Jurkat, Clone E6-1 (cell line): ENCODE measurements at places on chromosomes 6 and 20.

- DNase-seq, result no peak
Observed at GRCh38 chr6:140138311-140139010, 764.0 kb upstream of the CITED2 start.

DNA sequence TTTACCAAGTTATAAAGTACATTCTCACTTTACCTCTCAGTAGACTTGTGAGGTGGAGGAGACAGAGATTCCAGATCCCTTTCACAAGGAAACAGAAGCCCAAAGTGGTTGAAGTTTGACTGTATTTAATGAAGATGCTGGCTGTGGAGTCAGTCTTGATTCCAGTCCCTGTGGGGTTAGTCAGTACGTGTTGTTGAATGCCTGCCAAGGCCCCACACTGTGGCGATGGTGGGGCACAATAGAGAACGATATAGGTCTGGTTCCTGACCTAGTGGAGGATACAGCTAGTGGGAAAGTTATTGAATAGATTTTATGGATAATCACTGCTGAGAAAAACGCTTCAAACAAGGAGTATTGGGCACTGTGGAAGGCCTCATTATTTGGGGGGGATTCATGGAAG is 71.4 kb downstream of the LRRC1 start:
- DNase-seq, result no peak

GRCh38 chr20:19692685-19693119 is 65.4 kb upstream of the RIN2 start:
- DNase-seq, result peak; percentile 9

DNA sequence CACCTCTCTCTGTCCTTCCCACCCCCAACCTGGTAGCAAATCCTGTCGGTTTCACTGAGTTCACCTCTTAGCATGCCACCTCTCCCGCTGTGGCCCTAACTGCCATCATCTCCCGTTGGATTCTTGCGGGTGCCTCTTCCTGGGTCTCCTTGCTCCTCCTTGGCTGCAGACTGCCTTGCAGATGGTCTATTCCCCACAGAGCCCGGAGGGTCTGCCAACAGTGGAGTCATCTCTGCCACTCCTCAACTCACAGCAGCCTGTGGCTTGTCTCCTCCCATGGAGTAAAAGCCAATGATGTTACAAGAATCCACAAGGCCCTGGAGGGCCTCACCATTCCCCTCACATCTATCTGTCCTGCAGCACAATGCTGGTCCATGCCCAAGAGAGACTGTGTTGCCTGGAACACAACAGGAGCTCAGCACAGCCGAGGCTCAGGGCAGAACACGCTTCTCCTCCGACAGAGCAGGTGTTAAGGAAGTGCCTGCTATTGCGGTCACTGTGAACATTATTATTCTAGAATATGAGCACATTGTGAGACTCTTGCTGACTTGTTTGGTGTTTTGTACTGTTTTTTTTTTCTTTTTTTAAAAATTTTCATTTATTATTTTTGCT is 241.8 kb upstream of the SULF2 start:
- DNase-seq, result no peak

GRCh38 chr6:10141746-10142443 is 273.0 kb downstream of the TFAP2A start:
- no peak for DNase-seq

DNA sequence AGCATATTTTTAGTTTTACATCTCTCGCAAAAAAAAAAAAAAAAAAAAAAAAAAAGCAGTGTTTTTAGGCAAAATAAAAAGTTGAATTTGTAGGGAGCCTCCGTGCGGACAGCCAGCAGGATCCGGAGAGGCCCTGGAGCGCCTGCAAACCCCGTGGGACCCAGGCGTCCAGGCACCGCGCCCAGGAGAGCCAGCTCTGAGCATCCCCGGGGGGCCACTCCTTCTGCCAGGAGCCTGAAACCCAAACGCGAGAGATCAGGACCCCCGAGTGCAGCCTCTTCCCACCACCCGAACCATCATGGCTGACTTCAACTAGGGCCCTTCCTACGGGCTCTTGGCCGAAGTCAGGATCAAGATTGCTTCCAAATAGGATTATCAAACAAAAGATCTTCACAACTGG is 54.1 kb upstream of the LY86 start:
- DNase-seq, result no peak

DNA sequence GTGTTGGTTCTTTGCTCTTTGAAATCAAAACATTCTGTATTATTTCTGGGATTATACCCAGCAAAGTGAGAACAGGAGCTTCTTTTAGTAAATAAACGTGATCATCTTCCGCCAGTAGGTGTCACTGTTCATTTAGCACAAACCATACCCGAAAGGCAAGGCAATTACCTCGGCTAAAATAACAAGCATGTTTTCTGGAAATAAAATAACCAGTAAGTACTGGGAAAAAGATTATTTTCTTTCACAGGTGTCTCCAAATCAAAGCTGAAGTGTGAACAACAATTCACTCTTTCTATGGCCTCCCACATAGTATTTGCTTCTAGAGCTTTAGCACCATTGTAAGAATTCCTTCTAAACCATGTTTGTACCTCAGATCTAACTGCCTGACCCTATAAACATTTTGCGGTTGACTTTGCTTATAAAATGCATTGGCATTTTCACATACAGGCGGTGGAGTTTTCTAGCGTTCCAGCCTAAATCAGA is 144.6 kb upstream of the AGPAT4 start:
- DNase-seq, result peak; percentile 51

GRCh38 chr20:15071085-15071808 is 733.8 kb upstream of the FLRT3 start:
- DNase-seq, result no peak

- DNase-seq, result no peak
Observed at GRCh38 chr6:89110284-89110683, 7.6 kb downstream of the SRSF12 start.

- no peak for DNase-seq
Observed at GRCh38 chr20:3404402-3404801, 3.1 kb downstream of the DNAAF9 start.

GRCh38 chr6:91106083-91106482 is 519.2 kb upstream of the MAP3K7 start:
- no peak for DNase-seq

DNA sequence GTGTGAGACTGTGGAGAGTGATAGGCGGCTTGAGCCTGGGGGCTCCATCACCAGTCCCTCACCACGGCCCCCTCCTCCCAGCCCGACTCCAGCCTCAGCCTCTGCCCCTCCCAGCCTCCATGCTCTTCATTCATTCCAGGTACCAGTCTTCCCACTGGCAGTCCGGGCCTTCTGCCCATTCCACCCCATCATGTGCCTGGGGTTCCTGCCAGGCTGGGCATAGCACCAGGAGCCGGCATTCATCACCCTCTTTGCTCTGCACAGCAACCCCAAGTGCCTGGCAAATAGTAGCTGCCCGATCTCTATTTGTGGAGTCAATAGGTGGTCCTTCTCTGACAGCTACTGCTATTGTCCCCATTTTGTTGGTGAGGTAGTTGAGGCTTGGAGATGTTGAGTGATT is 39.6 kb upstream of the GTSF1L start:
- no peak for DNase-seq

GRCh38 chr6:136961848-136962247 is 39.7 kb downstream of the SLC35D3 start:
- DNase-seq, result no peak

DNA sequence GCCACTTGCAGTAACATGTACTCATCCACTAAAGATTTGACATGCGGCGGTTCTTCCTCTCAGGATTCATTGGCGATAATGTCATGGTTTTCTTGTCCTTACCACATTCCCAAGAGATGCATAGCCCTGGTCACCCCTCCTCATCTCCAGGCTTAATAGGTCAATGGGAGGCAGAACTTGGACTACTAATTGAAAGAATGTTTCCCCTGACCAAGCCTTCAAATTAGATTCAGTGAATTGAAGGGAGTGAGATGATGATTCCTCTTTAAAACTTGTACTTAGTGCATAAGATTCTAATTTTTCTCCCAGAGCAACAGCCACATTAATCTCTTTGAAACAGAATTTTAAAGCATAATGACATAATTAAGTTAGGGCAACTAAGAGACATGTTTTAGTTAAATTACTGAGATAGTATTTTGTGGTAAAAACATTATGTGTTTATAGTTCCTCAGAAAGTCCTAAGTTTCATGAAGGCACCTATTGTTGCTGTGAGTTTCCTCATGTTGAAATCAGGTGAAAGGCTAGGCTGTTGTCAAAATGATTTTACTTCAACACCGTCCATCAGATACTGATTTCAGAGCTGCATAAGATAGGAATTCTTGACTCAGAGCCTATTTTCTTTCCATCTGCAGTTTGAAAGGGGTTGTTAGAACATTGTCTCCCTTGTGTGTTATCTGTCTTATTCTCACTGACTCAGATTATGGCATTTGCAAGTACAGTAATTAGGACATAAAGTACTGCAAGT is 48.5 kb downstream of the STK4 start:
- no peak for DNase-seq

- no peak for DNase-seq
Observed at GRCh38 chr6:10412461-10413261, 2.2 kb downstream of the TFAP2A start.

DNA sequence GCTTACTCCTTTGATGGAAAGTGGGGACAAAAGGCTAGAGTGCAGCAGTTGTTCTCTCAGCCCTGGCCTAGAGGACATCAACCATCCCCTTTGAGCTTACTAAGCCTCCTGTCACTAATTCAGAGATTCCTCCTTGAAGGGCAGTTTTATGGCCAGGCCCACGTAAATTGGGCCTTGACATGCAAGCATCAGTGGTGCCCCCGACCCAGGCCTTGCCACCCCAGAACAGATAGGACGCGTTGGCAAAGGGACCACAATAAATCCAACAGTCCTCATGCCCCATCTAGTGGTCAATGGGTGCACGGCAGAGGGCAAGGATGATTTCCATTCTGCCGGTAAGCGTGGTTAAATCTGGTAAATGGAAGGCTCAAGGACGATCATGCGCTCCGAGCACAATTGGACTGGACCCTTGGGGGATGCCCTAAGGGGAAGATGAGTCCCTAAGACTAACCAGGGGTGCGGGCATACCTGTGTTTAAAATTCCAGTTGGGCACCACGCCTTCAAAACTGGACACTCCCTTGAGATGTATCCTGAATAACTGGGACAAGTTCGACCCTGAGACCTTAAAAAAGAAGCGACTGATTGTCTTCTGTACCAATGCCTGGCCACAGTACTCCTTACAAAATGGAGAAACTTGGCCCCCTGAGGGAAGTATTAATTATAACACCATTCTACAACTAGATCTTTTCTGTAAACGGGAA is 32.6 kb downstream of the CEP85L start:
- peak; percentile 37 for DNase-seq

GRCh38 chr6:17385660-17386059 is 7.7 kb upstream of the CAP2 start:
- no peak for DNase-seq

DNA sequence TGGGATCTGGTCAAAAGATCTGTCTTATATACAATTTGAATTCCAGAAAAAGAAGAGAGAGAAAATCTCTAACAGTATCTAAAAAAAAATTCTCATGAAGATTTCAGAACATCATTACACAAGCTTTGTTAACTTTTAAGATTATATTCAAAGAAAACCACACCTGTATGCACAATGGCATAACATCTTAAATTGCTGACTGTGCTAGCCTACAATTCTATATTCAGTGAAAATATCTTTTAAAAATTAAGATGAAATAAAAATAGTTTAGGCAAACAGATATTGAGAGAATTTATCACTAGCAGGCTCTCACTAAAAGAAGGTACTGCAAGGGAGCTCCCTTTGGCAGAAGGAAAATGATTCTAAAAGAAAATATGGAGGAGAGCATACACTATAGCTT is 100.3 kb downstream of the BCKDHB start:
- no peak for DNase-seq
